ENCODE measurements at places on chromosomes 13 and 19.

DNA sequence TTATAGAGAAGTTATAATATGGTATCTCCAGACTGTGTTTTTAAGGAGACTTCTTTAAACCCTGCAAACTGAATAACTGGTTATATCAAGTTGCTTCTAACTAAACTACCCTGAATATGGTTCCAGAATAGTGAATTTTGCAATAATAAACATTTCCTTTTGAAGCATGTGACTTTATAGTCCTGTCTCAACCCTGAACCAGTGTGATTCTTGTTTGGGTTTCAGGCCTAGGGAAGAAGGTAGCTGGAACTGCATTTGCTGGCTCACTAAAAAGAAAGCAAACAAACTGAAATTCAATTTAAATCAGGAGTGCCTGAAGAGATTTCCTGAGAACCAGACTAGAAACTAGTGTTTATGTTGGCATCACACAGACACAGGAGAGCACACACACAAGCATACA, 4.9 kb downstream of the ARHGEF7 start:
- DNase-seq: no peak

DNA sequence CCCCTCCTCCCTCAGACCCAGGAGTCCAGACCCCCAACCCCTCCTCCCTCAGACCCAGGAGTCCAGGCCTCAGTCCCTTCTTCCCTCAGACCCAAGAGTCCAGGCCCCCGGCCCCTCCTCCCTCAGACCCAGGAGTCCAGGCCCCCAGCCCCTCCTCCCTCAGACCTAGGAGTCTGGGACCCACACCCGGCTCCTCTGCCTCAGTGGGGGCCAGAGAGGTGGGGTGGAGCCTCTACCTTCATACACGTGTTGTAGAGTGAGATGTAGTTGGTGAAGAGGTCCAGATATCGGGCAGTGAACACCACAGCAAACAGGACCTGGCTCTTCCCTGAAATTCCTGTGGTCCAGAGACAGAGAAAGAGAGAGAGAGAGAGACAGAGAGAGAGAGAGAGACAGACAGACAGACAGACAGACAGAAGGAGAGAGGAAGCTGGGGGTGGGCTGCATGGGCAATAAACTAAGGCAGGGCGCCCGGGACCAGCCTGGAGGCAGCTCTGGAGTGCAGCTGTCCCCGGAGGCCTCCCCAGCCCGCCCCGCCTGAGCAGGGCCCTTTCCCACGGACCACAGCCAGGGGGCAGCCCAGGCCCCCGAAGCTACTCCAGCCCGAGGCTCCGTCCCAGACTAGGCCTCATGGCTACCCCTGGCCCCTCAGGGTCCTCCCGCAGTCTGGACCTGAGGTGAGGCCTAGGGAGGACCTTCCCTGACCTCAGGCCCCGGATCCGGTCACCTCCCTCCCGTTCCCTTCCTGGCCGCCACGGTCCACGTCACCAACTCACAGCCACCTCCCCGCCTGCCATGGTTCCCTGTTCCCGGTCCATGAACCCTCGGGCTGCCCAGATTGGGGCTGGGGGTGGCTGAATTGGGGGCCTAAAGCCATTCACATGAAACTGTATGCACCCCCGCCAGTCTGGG, 907 bp downstream of the KDELR1 start:
- DNase-seq: peak; percentile 48

DNA sequence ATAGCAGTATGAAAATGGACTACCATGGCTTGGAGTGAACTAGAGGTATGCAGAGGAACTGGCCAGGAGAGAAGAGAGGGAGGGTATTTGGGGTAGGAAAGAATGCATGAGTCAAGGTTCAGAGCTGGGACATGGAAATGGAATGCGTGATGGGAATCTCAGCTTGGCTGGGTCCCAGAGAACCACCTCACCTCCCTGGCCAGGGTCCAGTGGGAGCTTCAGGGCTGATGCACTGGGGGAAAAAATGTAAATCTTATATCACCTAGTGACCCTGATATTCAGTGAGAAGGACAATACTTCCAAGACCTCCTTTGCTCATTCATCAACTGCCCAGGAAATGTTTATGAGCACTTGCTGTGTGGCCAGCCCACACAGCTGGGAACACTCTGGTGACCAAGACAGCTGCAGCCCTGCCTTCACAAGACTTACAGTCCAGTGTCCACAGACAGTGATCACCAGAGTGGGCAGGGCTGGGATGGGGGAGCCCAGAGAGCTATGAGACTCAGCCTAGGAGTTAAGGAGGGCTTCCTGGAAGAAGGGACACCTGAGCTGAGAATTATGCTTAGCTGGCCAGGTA, 12.8 kb downstream of the IGSF23 start:
- DNase-seq: no peak

DNA sequence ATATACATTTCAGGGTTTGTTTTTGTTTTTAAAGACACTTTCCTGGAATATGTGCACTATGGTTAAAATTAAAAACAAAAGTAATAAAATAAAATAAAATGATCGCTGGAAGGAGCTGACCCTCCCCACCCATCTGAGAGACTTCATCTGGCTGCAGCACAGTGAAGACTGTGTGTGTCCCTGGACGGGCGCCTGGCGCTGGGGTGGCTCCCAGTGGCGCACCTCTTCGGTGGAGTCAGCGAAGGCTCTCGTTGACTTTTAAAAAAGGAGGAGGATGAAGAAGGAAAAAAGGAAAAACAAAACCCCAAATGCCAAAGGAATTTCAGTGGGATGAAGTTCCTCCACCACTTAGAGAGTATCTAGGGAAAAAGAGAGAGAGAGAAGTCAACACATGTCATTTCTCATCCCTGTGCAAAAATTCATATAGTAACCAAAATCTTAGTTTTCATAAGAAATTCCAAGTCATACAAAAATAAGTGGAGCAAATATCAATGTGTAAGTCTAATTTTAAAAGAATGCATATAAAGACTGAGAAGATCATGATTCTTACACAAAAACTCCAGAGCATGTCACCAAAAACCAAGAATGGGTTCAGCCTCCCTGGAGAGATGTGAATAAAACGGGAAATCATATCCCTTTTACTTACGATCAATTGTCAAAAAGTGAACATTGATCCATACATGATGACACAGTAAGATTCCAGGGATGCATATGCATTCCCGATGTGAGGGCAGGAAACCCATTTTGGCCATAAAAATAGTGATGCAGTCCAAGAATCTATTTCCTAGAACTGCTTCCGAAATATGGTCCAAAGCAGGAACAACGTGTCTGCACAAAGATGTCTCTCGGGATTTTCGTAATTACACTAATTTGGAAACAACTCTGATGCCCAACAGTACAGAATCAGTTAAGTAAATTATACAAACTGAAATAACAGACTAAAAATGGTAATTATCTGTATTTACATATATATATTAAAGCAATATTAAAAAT, 123.8 kb downstream of the STK24 start:
- no peak for DNase-seq
